Activated naive CD4-positive, alpha-beta T cell treated with anti-CD3 and anti-CD28 coated beads, Interleukin-2, amount 50 U/mL, for 72 hours (primary cell): ENCODE measurements at places on chromosomes 7 and 10.

- no peak for DNase-seq
Observed at GRCh38 chr7:42403831-42404230, 166.8 kb upstream of the GLI3 start.

DNA sequence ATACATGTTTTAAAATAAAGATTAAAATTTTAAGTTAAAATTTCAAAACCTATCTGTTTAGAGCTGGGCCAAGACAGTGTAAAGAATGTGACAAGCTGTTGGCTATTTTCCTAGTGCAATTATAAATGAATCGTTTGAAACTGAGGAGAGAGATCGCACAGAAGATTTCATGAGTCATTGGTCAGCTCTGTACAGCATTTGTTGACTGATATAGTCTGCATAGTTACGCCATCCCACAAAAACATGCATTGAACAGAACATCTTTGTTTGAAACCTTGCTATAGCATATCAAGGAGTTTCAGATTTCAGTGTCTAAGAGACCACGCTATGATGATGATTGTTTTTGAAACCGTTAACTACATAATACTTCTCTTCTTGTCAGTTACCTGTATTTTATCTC is 1.3 kb upstream of the C10orf67 start:
- no peak for DNase-seq

DNA sequence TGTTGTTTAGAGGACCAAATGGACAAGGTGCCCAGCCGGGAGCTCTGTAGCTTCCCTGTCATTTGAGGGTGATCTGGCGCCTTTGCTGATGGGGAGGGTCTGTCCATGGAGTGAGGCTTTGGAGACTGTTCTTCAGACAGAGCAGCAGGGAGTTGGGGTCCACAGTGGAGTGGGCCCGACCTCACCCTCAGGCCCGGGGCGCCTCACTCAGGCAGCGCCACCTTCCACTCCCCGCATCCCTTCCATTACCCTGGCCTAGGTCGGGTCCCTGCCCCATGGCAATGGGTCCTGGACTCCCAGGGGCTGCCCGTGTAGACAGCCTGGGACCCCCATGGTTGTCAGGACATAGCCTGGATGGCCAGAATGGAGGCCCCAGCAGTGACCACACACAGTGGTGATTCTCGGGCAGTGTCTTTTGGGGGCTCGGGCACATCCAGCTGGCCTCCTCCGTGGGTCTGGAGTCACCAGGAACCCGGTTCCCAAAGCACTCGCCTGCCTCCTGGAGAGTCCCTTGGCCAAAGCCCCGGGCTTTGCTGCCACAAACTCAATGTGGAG is 38.5 kb downstream of the TCERG1L start:
- DNase-seq = no peak

GRCh38 chr7:28745351-28745750 is 212.8 kb downstream of the TRIL start:
- DNase-seq = no peak
